Calu3 (cell line): ENCODE measurements at places on chromosomes 11 and 22.

GRCh38 chr11:3099178-3099577, 42.0 kb upstream of the CARS1 start:
- no peak for DNase-seq

- no peak for DNase-seq
Observed at GRCh38 chr22:31179345-31179744, 19.4 kb downstream of the RNF185 start.

- DNase-seq = no peak
Observed at GRCh38 chr22:50581950-50582492, 628 bp downstream of the CHKB start.

GRCh38 chr11:129814244-129815014, 1.2 kb upstream of the TMEM45B start:
- no peak for DNase-seq

- DNase-seq = no peak
Observed at GRCh38 chr11:35623621-35624168, 5.4 kb downstream of the FJX1 start.

DNA sequence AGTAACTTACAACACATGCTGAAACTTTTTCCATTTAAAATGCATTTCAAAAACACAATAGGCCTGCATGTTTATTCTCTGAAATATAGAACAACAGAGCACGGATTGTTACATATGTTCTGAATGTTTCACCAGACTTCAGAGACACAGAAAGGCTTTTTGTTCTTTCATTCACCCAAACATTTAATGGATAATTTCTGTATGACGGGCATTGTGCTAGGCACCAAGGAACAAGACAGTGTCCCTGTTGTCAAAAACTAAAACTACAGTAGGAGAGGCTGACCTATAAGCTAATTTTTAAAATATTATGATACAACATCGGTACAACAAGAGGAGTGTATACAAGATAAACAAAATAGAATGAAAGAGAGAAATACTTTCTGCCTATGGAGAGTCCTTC, 81.9 kb upstream of the TEAD1 start:
- DNase-seq = no peak

GRCh38 chr11:75380716-75381420, 18.4 kb upstream of the RPS3 start:
- DNase-seq = peak; percentile 64

DNA sequence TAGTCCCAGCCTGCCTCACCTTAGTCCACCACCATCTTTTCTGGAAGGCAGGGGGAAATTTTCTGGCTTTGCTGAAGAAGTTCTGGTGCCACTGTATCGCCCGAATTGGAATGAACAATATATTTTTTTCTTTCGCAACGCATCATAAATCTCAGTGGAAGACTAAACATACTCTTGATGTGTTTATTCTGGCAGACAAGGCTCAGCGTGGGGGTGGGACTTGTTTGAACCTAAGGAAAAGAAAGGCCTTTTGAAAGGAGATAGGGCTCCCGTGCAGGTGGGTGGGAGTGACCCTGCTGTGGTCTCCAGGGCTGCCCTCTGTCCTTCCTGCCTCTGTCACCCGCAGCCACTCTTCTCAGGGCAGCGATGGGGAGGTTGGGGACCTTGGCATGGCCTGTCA, 42.5 kb downstream of the CD82 start:
- no peak for DNase-seq

DNA sequence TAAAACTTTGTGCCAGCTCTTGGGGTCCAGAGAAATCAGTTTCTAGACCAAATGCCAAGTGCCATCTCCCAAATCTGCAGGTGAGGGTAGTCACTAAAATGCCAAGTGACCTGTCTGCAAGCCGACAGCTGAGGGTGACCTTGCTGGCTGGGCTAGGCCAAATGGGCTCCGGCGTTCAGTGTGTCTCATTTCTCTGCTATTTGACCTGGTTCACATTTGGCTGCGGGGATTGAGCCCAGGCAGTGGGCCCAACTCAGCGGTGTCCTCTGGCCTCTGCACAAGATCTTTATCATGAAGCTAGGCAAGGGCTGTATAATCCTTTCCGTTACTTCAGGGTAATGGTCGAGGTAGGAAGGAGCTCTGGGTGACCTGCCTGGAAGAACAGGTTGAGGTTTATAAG, 87.5 kb downstream of the SNX19 start:
- no peak for DNase-seq

- DNase-seq = no peak
Observed at GRCh38 chr11:21110415-21110814, 441.0 kb downstream of the NELL1 start.

GRCh38 chr11:35267504-35267903, 128.5 kb downstream of the CD44 start:
- no peak for DNase-seq

DNA sequence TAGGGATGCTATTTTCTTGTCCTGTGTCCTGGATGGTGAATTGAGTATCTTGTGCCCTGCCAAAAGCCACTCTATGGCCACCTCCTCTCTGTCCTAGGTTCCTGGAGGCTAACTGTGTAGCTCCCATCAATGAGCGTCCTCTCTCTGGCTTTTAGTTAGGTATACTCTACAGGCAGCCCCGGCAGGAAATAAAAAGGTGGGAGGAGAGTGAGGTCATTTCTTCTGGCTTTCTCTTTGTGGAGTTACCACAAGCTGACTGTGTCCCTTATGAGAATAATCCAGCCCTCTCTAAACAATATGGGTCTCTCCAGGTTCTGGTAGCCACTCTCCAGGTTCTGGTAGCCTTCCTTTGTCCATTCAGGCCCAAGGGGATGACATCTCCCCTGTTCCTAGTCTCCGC, 11.7 kb upstream of the ASPHD2 start:
- DNase-seq = no peak

GRCh38 chr11:114683007-114683406, 4.7 kb downstream of the NXPE2 start:
- DNase-seq = no peak

DNA sequence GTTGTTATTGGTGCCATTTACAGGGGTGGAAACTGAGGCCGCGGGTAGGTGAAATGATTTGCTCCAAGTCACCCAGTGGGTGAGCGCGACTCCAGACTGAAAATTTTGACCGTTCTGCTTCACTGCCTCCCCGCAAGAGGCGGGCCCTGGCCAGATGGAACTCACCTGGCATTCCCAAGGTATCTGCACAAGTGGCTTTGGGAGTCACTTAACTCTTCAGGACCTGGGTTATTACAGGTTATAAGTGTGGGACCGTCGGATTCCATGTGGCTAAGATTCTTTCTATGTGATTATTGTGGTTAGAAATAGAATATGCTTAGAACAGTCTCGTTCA, 598 bp downstream of the CABIN1 start:
- DNase-seq = no peak

DNA sequence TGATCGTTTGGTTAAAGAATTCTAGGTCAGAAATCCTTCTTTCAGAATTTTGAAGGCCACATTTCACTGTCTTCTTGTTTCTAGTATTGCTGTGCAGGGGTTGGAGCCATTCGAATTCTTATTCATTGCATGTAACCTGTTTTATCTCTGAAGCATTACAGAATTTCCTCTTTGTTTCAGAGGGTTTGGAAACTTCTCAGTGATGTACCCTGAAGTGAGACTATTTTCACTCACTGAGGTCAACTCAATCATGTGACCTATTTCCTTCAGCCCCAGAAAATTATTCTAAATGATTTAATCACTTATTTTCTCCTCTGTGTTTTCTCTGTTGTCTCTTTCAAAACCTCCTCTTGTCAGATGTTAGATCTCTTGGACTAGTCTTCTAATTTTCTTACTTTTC, 147.8 kb downstream of the ENTHD1 start:
- no peak for DNase-seq

- DNase-seq = no peak
Observed at GRCh38 chr11:26134053-26134452, 197.9 kb upstream of the ANO3 start.

DNA sequence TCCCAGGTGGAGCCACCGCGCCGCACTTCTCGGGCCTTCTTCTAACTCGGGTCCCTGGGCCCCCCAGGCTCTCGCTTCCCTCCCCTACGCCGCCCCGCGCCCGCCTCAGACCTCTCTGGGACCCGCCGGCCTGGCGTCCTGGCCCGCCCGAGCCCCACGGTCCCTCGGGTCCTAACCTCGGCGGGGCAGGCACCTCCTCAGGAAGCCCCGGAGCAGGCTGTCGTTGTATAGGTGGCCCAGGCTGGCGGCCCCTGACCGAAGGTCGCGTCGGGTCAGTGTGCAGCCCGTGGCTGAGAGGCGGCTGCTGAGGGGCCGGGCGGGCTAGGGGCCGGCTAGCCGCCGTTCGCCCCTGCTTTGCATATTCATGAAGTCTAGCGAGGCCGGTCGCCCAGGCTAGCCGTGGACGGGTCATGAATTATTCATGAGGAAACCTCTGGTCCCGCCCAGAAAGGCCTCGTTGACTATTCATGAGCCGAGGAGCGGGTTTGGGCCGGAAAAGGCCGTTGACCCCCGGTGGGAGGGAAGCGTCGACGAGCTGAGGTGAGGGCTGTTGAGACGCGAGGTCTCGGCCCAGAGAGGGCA, at the start of gene HORMAD2:
Gene HORMAD2 (plus strand): TSS at position 513 of the 582 bp plus-strand sequence. CDS start 13,489 bp downstream, outside the sequence.
- DNase-seq = no peak

DNA sequence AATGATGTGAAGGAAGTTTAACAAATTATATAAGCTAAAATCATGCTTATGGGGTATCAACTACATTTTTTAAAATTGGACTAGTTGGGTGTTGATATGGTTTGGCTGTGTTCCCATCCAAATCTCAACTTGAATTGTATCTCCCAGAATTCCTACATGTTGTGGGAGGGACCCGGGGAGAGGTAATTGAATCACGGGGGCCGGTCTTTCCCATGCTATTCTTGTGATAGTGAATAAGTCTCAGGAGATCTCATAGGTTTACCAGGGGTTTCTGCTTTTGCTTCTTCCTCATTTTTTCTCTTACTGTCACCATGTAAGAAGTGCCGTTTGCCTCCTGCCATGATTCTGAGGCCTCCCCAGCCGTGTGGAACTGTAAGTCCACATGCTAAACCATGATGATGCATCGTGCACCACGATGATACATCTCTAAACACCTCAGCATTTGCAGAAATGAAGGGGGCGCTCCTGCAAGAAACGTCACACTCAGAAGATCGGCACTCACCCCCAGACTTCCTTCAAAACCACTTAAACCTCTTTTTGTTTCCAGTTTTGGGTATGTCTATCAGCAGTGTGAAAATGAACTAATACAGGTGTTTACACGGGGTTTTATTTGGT, 340.0 kb downstream of the SHANK2 start:
- no peak for DNase-seq

DNA sequence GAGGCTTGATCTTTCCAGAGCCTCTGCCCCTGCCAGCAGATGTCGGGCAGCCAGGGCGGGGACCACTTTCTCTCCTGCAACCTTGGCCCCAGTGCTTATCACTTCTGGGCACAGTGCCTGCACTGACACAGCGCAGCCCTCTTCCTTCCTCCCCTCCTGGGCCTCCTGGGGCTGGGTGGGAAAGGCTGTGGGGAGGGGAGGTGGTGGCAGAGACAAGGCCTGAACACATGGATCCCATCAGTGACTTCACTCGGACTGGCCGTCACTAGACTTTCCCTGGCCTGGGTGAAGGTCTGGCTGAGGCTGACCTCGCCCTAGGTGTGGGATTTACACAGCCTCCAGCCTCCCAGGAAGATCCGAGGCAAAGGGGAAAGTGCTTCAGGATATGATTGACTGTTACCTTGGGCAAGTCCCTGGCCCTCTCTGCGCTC, 68.1 kb downstream of the LRRC32 start:
- no peak for DNase-seq

- no peak for DNase-seq
Observed at GRCh38 chr11:100011697-100012096, 675.4 kb upstream of the ARHGAP42 start.

GRCh38 chr11:99446400-99446799, 425.7 kb downstream of the CNTN5 start:
- no peak for DNase-seq

DNA sequence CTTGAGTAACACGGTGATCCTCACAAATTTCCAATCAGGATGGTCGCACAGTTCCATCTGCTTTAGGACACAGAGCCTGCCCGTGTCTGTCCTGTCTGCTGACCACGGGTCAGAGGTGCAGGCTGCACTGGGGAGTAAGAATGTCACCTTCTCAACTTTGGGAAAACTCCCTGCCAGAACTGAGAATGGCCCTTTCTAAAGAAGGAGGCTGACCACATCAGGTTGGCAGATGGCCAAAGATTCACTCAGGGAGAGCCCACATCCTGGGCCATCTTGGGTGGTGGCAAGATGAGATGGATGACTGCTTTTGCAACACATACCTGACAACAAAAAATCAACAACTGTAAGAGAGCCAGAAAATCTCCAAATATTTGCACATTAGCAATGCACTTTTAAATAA, 101.9 kb downstream of the IGLL1 start:
- DNase-seq = no peak

- DNase-seq = no peak
Observed at GRCh38 chr22:19632668-19633148, 81.6 kb upstream of the SEPTIN5 start.

- DNase-seq = no peak
Observed at GRCh38 chr11:116563712-116564047, 209.1 kb downstream of the BUD13 start.

DNA sequence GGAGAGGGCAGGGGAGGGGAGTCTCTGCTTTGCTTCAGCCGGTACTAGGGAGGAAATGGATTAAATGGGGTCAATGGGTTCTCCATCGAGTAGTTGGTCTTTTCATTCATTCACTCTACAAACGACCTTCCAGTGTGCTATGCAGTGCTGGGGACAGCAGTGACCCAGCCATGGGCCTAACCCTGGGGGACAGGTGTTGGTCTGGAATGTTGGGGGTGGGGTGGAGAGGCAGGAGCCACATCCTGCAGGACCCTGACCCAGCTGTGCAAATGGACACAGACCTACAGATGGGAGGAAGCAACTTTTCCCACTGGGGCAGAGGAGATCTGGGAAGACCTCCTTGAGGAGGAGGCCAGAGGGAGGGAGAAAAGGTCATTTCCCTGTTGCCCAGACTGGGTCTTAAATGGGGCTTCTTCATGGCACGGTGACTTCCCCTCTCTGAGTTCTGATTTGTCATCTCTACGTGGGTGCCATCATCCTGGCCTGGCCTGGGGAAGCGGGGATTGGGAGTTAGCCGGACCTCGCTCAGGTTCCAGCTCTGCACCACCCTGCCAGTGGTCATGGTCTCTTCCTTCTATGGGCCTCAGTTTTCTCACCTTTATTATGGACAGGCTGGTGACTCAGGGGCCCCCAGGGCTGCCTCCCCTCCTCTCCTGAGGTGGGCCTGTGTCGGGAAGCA, 2.0 kb downstream of the CYTH4 start:
- no peak for DNase-seq

- no peak for DNase-seq
Observed at GRCh38 chr22:43239193-43239780, 52.4 kb upstream of the TTLL12 start.

GRCh38 chr11:27216270-27217149, 146.5 kb downstream of the CCDC34 start:
- DNase-seq = no peak

GRCh38 chr11:119691020-119691666, 37.9 kb downstream of the NECTIN1 start:
- DNase-seq = no peak

- no peak for DNase-seq
Observed at GRCh38 chr11:9069256-9069655, 22.1 kb downstream of the SCUBE2 start.

GRCh38 chr22:23085351-23085671, 15.0 kb downstream of the GNAZ start:
- DNase-seq = no peak
